ENCODE measurements at places on chromosomes 16 and 17. TPM values are rescaled to one million over a fixed set of nuclear protein-coding genes. Genes with fewer than 3 reads are reported as not detected.

GRCh38 chr16:89709166-89709565 lies 7.7 kb upstream of the SPATA2L start:
- DNase-seq, result no peak

GRCh38 chr16:918741-919657 lies 51.8 kb downstream of the LMF1 start:
- no peak for DNase-seq

Gene CDR2
- 30.9 TPM for polyA plus RNA-seq

DNA sequence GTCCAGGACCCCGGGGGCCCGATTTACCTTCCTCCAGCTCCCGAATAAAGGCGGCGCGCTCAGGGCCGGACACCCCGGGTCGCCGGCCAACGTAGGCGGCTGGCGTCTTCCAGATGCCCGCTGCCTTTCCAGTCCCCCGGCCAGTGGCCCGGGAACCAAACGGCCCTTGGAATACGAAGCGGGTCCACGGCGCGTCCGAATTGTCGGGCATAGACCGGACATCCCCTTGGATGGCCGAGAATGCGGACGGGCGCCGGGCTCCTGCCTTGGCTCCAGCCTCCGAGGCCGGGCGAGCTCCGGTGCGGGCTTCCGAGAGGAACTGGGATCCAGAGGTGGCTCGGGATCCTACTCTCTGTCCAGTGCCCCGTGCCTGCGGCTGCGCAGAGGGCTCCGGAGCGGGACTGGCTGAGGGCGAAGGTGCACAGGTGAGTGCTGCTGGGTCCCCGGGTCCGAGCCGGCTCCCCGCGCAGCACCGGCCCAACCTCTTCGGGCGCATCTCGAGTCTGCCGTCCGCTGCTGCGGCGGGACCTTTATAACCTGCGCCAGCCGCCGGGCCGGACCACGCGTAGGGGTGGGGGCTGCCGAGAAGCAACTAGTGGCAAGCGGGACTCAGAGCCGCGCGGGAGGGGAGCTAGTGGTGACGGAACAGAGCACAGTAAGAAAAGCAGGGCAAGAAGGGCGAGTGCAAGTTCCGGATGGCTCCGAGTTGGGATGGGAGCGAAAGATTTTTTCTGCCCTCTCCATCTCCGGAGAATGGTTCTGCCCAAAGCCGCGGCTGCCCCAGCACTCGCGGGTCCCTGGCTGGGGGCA lies at the start of gene HAP1:
TSS of gene HAP1 (minus strand) at position 505 of the 810 bp plus-strand sequence. CDS start at position 496, 9 bp downstream.
- no peak for DNase-seq

- no peak for DNase-seq
These were observed 65.6 kb upstream of the SREBF1 start for GRCh38 chr17:17902376-17902775.

DNA sequence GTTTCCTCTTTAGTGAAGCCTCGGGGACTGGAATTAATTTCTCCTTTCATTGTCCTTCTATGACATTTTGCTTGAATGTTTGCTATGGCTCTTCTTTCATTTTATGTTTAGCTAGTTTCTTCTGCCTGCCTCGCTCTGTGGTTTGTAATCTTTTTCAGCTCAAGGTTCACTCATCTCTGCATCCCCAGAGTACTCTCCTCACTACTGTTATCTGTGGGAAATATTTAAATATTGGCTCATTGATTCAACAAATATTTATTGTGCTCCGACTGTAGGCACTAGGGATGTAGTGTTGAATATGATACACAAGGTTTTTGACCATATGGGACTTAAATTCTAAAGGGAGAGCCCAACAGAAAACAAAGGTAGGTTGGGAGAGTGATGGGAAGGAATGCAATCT lies 195.9 kb downstream of the PHKB start:
- no peak for DNase-seq

Gene DNAI2
- not detected for polyA plus RNA-seq

GRCh38 chr16:727291-727977 lies 528 bp downstream of the HAGHL start:
- DNase-seq, result no peak

- no peak for DNase-seq
These were observed 8.2 kb downstream of the MIEN1 start for GRCh38 chr17:39722104-39722503.

- DNase-seq, result no peak
These were observed 88.1 kb downstream of the GOSR1 start for GRCh38 chr17:30565073-30565935.

Gene ZNF18
- 11.0 TPM for polyA plus RNA-seq

DNA sequence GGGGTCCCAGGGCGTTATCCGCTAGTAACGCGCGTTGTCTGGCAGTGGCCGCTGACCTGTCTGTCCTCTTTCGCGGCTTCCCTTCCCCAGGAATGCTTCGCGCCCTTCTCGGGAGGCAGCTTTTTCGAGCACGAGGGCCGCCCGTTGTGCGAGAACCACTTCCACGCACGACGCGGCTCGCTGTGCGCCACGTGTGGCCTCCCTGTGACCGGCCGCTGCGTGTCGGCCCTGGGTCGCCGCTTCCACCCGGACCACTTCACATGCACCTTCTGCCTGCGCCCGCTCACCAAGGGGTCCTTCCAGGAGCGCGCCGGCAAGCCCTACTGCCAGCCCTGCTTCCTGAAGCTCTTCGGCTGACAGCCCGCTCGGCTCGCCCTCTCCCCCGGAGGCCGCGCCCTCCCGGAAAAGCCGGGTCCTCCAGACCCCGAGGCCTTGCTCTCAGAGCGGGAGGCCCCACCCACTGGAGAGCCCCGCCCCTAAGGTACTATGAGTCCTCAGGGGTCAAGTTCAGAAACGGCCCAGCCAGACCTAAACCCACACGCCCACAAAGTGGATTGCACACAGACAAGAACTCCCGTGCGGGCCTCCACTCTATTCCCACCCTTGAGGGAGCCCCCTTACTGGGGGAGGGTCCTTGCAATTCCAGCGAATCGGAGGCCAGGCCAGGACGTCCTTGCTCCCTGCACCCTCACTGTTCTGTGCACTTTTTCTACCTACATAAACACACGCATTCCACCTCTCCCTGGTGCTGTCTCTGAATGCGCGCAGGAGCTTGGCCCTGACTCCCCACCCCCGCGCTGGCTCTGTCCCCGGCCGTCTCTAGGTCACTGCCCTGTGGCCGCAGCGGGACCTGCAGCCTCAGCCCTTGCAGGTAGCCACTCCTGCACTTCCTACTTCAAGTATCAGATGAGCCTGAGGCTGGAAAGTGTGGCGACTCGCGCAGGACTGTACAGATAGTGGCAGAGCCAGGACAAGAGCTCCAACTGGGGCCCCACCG lies 5.4 kb upstream of the SLC5A2 start:
- no peak for DNase-seq

DNA sequence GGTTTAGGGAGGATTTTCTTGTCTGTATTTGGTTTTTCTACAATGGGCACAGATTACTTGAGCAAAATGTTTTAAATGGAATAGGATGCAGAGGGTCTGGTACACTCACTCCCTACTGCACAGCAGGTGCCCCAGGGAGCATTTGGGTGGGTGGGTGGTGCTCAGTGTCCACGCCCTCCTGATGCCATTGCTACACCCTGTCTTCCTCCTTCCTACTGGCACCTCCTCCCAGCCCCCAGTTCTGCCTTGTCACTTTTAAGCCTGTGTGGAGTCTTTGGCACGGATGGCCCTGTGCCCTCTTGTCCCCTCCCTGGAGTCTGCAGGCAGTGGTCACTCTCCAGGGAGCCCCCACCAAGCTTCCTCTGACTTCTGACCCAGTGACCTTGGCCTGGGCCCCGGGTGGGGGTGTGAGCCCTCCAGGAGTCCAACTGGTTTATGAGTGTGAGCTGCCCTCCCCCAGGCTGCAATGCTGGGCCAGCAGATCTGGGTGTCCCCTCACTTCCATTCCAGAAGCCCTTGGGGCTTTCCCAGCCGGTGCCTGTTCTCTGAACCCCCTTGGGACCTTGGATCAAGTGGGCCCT lies 15.5 kb downstream of the LLGL2 start:
- DNase-seq, result no peak

- DNase-seq, result no peak
These were observed 4.9 kb upstream of the KREMEN2 start for GRCh38 chr16:2959206-2959605.

DNA sequence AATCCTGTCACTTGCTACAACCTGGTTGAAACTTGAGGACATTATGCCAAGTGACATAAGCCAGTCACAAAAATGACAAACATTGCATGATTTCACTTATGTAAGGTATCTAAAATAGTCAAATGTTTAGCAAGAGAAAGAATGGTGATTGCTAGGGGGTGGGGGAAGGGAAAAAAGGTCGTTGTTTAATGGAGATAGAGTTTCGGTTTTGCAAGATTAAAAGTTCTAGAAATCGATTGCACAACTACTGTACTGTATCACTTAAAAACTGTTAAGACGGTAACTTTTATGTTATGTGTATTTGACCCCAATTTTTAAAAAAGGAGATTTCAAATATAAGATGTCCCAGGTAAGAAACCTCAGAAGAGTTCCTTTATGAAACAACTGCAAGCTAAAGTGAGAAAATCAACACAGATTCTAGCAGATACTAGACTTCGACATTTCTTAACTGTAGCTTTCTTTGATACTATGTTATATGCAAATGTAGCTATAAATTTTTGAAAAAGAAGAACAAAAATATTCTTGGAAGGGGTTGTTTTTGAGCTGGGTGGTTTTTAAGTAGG lies 5.9 kb downstream of the MEOX1 start:
- DNase-seq, result no peak

DNA sequence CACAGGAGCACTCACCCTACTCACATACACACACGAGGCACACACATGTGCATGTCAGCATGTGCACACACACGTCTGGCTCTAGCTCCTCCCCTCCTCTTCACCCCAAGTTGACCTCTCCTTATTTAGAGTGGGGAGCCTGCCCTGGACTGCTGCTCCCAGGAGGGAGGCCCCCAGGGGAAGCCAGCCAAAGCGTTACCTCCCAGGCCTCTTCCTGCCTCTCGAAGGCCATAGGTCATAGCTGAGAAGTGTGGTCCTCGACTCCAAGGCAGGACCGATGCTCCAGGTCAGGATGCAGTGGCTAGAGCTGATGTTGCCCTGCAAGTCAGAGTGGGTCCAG lies 18.8 kb downstream of the POLR3K start:
- DNase-seq, result no peak

DNA sequence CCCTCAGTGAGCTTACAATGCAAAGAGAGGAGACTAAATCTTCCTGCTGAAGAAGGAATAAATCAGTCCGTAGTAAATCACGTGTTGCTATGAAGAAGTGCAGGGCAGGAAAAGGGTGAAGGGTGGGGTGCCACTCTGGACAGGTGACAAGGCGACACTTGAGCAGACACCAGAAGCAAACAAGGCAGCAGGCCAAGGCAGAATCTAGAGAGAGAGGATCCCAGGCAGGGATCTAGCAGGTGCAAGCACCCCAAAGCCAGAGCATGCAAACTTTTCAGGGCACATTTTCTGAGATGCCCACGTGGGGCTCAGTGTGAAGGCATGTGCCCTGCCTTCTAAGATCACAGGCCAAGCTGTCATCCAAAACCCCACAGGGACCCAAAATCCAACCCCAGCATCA lies 193.3 kb downstream of the ZNF423 start:
- no peak for DNase-seq

DNA sequence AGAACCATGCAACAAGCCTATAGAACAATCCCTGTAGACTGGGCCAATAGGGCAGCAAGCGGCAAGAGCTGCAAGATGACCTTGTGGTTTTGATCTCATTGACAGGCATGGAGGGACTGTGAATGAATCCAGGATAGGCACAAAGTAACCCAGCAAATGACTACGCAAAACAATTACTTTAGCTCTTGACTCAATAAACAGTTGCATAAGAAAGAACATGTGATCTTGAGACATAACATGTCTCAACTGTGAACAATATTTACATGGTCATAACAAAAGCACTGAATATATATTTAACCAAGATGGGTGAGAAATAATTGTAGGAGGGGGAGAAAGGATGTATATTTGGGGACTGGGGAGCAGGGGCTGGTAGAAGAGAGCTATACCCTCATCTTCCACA lies 313.7 kb upstream of the CDH5 start:
- DNase-seq, result no peak

Gene KRT31
- polyA plus RNA-seq, result not detected

Gene CEMP1
- polyA plus RNA-seq, result 4.2 TPM

DNA sequence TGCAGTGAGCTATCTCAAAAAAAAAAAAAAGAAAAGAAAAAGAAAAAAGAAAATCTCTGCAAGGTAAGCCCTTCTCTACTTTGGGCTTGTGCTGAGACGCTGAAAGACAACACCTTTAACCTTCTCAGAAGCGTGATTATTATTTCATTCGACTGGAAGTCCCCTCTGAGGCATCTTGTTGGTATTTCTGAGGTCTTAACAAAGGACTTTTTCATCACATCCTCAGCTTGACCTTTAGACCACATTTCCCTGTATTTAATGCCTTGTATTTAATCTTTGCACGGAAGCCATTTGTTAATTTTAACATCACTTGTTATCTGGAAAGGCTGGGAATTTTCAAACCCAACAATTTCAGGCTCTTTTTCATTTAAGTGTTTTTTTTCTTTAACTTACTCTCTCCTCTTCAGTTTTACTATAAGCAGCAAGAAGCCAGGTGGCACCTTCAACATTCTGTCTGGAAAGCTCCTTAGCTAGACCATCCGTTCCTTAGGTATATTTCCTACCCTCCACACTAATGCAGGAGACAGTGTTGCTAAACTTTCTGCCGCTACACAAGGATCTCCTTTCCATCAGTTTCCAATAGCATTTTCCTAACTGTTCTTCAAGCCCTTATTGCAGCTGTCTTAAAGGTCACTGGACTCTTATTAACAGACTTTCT lies 10.3 kb downstream of the KCTD13 start:
- DNase-seq, result no peak

DNA sequence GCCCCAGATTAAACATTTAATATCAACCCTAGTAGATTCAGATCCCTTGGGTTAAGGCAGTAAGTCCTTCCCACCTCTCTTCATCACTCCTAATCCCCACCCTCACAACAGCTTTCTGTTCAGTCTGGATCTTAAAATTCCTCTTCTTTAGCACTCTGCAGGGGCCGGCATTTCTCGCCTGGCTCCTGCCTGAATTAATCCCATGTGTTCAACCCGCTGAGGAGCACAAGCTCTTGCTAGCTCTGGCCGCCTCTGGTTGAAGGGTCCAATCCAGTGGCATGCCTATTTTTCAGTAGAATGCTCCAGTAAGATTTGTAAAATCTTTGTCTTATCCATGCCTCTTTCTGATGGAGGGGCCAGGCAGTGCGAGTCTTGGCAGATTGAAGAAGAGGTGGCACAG lies 59.2 kb downstream of the CYB5B start:
- DNase-seq, result no peak

DNA sequence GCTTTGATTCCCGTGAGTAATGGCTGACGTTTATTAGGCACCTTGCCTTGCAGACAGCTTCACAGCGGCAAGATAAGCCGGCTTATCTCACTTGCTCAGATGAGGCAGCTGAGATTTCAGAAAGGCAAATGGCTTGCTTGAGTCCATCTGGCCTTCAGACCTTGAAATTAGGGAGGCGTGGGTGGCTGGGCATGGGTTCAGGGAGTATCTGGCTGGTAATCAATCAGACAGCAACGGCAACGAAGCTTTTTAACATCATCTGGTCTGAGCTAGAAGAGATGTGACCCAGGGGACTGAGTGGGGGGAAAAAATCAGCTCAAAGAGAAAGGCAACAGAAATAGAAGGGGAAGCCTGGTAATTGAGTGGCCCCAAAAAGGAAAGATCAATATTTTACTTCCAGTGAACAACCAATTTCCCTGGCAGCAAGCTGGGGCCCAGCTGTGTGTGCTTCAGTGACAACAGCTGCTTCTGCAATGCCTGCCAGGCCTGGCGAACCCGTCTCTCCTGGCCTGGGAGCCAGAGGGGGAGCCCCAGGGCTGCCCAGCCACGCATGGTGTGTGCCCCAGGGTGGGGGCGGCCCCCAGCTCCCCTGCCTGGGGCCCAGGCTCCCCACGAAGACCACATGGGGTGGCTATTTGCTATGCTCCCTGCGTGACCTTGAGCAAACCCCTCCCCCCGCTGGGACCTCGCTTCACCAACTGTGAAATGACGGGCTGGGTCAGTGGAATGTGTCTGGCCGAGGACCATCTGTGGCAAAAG lies 34.0 kb downstream of the RAB11FIP4 start:
- DNase-seq, result no peak

- no peak for DNase-seq
These were observed 16.1 kb downstream of the LASP1 start for GRCh38 chr17:38885728-38886642.
